ENCODE measurements at places on chromosomes 11 and 22. TPM values are rescaled to one million over a fixed set of nuclear protein-coding genes. Genes with fewer than 3 reads are reported as not detected.
A peak's percentile ranks its signal among the peaks of the same experiment; 100 is the strongest.

DDIAS gene
- total RNA-seq, result 2.3 TPM

GNB1L gene
- 4.5 TPM for total RNA-seq

STK33 gene
- total RNA-seq, result 23.1 TPM

PRDM11 gene
- total RNA-seq, result 16.3 TPM

CCS gene
- 28.6 TPM for total RNA-seq

- DNase-seq, result no peak
Measured at GRCh38 chr22:26648011-26648497, 9.3 kb upstream of the MIAT start.

DNA sequence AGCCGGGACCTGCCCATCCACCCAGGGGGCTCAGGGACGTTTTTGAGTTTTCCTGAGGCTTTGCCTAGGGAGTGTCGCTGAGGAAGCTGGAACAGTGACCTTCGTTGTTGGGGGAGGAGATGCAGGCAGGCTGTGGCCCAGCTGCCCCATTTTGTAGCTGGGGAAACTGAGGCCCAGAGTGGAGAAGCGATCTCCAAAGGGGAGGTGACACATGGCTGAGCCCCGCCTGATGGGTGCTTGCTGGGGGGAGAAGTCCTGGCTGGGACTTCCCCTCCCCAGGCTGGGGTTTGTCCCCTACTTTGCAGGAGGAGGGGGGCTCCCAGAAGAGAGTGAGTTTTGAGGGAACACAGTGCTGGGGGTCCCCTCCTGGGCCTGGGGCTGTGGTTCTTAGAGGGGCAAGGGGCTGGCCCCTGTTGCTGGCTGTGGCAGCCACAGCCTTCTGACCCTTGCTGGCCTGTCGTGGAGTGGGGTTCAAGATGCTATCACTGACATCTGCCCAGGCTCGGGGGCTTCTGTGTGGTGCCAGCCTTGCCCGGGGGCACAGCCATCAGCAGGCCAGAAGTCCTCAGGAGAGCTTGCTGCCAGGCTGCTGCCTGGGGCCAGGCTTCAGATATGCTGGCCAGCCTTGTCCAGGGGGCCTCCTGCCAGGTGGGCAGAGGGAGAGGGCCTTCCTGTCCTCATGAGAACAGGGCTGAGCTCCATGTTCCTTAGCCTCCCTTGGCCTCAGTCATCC, 21.4 kb downstream of the KCNQ1 start:
- no peak for DNase-seq

DNA sequence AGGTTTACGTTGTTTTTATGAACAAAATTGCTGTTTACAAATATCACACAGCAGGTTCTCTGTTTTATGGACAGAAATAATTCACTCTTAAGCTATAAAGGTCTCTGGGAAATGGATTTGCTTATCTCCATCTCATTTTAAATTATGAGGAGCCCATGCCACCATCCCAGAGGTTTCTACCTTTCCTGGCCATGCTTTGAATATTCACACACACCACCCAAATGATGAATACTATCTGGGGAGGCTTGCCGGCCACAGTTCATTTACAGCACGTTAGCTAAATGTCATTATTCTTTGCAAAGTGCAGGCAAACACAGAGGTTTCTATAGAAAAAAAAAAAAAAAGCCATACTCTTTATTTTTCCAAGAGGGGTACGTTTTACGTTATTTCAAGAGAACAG, 1446.7 kb downstream of the FAM181B start:
- no peak for DNase-seq

GRCh38 chr11:101327908-101328307, 198.3 kb upstream of the PGR start:
- no peak for DNase-seq

DNA sequence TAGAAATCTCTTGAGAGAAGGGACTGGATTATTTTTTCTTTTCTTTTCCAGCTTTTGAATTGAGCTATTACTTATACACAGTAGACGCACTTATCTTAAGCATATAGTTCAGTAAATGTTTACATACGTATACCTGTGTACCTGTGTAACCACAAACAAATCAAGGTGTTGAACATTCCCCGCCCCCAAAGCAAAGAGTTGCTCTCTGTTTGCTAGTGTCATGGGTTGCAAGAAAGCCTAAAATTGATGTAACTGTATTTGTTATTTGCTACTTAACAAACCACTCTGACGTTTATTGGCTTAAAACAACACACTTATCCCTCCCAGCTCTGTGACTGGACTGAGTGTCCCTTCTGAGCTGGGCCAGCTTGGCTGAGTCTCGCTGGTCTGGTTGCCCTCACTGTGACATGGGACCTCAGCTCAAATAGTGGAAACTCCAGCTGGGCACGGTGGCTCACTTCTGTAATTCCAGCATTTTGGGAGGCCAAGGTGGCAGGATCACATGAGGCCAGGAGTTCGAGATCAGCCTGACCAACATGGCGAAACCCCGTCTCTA, 25.4 kb upstream of the CABP2 start:
- DNase-seq, result no peak

GRCh38 chr11:15826826-15827225, 529.5 kb downstream of the SOX6 start:
- DNase-seq, result peak; percentile 52

DNA sequence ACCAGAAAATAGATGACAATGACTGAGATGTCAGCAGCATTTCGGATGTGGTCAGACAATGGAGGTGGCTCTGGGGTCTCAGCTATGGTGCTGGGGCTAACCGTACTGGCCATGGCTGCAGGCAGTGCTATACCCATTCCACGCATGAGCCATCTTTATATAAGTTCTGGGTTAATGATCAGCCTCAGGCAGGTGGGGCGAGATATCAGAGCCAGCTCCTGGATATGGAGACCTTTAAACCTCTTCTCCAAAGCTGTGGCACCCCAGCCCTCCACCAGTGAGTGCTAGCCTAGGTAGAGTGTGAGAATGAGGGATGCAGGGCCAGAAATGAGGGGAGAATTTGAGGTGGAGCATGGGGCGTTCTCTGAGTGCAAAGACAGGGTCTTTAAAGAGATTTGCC, at the start of gene SLC5A4:
SLC5A4 (minus strand) TSS at position 131 of the 400 bp plus-strand sequence; CDS start at position 113, 18 bp downstream.
- no peak for DNase-seq

- DNase-seq, result no peak
Measured at GRCh38 chr11:109677876-109678275, 255.9 kb downstream of the C11orf87 start.

- no peak for DNase-seq
Measured at GRCh38 chr11:128840137-128840536, 27.0 kb downstream of the KCNJ1 start.

- DNase-seq, result no peak
Measured at GRCh38 chr11:62514151-62514550, 32.5 kb downstream of the AHNAK start.

- no peak for DNase-seq
Measured at GRCh38 chr11:118672846-118673245, 6.6 kb downstream of the TREH start.

- no peak for DNase-seq
Measured at GRCh38 chr11:75606099-75606498, 44.0 kb downstream of the SERPINH1 start.

DNA sequence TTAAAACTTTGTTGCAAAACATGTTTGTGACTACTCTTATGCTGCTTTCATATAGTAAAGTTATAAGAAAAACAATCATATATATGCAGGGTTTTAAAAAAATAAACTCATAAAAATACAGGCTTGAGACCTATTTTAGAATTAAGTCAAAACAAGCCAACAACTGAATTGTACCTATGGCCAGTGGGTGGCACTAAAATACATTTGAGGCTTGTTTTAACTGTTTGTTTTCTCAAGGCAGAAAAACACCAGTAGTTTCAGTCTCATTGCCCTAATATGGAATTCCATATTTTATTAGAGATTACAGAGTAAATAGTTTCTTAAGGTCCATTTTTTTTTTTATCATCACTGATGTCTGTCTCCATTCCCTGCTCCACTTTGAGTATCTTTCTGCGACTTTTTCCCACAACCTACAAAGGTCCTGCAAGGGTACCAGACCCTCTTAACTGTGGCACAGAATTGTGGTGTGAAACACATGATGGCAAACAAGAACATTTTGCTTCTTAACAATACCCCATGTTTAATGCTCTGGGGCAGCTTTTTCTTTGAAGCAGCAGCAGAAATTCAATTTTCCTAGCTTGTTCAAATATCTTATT, 8.5 kb upstream of the CCDC89 start:
- DNase-seq, result no peak

DNA sequence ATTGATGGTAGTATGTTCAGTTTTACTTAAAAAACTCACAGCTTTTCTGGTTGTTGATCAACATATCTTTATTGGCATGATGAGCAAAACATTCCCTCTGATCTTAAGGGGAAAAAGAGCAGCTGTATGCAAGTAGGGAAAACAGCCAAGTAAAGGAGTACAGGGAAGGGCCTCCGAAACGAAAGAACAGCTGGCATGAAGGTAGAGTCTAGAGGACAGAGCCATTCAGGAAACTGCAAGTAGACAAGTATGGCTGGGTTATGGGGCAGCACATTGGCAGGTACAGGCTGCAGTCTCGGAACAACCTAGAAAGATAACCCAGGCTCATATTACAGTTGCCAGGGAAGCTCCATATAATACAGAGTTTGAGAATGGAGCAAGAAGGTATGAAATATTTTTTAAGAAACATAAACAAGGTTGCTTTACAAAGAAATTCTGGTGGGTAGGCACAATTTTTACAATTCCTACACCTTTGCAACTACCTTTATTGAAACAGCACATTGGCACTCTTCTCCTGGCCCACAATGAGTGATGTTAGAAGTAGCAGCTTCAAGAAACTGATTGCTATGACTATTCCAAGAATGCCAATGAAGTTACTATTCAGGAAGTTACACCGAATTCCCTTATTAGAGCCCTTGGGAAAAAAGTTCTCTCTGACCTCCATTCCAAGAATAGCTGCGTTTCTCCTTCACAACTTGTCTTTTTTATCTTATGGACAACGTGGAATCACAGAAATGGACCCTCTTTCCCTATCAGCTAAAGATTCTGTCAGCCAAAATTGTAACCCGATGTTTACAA, 45.2 kb downstream of the LGR4 start:
- no peak for DNase-seq

DNA sequence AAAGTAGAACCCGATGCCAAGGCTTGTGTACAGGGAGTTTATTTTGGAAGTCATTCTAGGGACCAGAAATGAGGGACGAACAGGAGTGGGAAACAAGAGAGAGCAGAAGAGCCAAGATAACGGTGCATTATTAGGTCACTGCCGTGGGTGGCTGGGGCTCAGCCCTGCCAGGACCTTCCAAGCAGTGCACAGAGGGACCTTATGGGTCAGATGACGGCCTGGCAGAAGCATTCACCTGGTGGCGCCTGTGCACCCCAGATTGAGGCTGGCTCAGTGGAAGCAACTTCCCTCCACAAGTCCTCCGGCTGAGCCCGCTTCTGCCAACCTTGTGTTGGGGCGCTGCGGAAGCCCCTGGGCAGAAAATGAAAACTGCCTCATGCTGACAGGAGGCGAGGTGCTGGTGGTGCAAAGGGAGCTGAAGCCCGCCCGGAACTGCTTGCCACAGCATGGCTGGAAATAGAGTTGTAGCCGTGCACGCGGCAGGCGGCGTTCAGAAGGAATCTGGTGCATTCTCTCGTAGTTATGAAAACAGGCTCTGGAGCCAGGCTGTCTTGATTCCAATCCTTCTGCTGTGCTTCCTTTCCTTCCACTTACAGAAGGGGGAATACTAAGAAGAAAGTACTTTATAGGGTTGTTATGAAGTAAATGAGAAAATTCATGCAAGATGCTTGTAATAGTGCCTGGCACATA, 22.2 kb upstream of the TP53I11 start:
- DNase-seq, result peak; percentile 26

All from left cardiac atrium (tissue), 4 donors.